Fibroblast of lung (primary cell): ENCODE measurements at places on chromosomes 16 and 17. TPM values are rescaled to one million over a fixed set of nuclear protein-coding genes. Genes with fewer than 3 reads are reported as not detected.

- DNase-seq: no peak
Measured at GRCh38 chr17:80097844-80098691, 3.3 kb upstream of the GAA start.

- no peak for DNase-seq
Measured at GRCh38 chr17:61735807-61736206, 127.5 kb downstream of the BRIP1 start.

- no peak for DNase-seq
Measured at GRCh38 chr16:82331974-82332750, 162.1 kb upstream of the MPHOSPH6 start.

DNA sequence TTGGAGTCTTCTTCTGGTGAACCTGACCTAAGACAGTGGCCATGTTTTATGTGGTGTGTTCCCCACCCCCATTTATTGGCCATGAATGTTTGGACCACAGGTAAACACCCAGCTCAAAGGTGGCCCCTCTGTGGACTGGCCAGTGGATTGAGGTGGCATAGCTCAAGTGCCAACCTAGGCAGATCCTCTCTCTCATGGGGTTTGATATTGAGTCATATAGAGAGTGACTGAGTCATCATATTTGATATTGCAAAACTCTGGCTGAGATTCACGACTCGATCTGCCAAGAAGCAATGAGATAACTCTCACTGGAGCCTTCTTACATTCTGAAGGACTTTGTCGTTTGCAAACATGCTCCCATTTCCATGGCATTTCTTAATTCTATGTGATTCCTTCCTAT, 10.5 kb upstream of the TEKT3 start:
- DNase-seq: peak; percentile 72

The SLC47A2 gene
- polyA plus RNA-seq: not detected in 2 replicates

The LRRC75A gene
- polyA plus RNA-seq: 0.64 and 1.7 TPM in 2 replicates
